ENCODE measurements at places on chromosomes 12 and 14.

DNA sequence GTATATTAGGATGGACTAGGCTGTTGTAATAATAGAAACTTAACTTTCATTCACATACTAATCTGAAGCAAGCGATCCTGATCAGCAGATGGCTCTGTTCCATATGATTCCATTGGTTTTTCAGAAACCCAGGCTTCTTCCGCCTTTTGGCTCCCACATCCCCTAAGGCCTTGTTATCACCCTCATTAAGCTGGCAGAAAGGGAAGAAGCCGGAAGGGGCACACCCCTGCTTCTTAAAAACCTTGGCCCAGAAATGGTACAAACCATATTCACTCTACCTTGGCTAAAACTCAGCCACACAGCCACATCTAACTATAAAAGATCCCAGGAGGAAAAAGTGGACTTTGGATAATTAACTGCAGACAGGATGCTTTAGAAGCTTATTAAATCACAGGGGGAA is 329.2 kb downstream of the PCNX1 start:
- no peak for DNase-seq

DNA sequence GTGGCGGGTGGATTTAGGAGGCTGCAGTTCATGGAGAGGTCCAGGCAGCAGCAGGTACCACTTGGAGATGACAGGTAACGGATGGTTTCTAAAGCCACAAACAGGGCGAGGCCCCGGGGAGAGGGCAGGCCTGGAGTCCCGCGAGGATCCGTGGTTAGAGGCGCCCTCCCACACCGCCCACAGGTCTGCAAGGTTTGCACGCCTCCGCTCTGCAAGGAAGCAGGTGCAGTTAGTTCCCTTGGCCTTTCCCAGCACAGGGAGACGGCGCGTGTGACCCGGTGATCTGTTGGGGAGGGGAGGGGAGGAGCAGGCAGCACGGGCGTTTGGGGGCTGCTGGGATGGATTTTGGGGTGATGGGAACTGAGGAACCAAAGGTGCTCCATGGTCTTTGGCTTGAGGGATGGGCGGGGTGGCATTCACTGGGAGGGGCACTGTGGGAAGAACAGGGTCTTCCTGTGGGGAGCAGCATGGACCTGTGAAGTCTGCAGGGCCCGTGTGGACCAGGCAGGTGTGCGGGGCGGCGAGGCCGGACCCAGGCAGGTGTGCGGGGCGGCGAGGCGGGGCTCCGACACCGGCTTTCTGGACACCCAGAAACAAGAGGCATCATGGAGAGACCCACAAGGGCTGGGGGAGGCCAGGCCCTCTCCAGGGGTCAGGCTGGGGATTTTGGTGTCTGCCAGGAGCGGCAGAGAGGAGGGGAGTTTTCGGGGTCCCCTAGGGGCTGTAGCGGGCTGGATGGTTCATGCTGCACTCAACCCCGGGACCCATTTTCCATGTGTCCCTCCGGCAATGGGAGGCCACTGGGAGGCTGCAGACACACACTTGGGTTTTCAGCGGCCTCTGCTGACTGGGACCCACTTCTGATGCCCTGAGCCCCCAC is 29.1 kb downstream of the NOC4L start:
- no peak for DNase-seq

- DNase-seq, result no peak
Measured at GRCh38 chr12:17949558-17950141, 140.3 kb downstream of the RERGL start.

DNA sequence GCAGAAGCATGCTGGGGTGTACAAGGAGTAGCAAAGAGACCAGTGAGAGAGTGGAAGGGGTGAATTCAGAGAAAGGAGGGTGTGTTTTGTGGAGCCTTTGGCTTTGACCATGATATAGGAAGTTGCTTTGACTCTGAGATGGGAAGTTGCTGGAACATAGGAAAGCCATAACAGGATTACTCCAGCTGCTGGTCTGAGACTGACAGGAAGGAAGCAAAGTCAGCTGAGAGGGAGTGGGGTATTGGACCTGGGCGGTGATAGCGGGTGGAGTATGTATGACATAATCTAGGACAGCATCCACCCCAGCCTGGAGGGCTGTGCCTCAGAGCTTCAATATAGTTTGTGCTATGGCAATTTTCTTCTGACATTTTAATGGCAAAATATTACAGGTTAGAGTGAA is 324.4 kb downstream of the PDZRN4 start:
- DNase-seq, result no peak

GRCh38 chr12:958588-959123 is 9.2 kb upstream of the RAD52 start:
- no peak for DNase-seq

- peak; percentile 41 for DNase-seq
Measured at GRCh38 chr12:4307593-4308333, 13.2 kb upstream of the TIGAR start.

GRCh38 chr12:15852383-15852782 is 29.8 kb upstream of the STRAP start:
- DNase-seq, result no peak

DNA sequence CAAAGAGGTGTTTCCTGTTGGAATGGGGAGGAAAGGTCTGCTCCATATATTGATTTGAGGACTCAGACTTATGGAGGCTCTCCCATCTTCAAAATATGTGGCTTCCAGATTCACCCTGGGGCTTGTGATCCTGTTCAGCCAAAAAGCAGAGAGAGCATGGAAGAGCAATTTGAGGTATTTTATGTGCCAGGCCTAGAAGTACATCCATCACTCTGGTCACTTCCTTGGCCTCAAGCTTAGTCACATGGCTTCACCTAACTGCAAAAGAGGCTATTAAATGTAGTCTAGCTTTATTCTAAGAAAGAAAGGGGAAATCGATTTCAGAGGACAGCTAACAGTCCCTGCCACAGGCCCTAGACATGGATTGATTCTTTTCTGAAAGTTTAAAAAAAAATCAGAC is 86.2 kb downstream of the C12orf50 start:
- DNase-seq, result no peak

- no peak for DNase-seq
Measured at GRCh38 chr12:55708695-55709233, 1.1 kb upstream of the ITGA7 start.

DNA sequence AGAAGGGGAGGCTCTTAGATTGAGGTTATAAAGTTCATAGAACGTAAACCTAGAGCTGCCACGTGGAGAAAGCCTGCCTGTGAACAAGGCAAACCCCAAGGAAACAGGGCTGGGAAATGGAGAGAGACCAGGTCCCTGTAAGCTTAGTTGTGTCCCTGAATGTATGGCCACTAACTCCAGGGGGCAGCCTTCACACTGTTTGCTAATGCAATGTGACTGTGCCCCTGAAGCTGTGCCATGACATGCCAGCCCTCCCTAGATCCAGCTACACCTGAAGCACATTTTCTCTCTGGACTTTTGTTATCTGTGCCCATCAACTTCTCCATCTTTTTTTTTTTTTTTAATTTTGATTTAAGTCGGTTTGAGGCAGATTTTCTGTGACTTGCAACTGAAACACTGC is 60.6 kb upstream of the TMCC3 start:
- DNase-seq, result no peak

- DNase-seq, result no peak
Measured at GRCh38 chr12:25972783-25973182, 14.3 kb downstream of the RASSF8 start.

DNA sequence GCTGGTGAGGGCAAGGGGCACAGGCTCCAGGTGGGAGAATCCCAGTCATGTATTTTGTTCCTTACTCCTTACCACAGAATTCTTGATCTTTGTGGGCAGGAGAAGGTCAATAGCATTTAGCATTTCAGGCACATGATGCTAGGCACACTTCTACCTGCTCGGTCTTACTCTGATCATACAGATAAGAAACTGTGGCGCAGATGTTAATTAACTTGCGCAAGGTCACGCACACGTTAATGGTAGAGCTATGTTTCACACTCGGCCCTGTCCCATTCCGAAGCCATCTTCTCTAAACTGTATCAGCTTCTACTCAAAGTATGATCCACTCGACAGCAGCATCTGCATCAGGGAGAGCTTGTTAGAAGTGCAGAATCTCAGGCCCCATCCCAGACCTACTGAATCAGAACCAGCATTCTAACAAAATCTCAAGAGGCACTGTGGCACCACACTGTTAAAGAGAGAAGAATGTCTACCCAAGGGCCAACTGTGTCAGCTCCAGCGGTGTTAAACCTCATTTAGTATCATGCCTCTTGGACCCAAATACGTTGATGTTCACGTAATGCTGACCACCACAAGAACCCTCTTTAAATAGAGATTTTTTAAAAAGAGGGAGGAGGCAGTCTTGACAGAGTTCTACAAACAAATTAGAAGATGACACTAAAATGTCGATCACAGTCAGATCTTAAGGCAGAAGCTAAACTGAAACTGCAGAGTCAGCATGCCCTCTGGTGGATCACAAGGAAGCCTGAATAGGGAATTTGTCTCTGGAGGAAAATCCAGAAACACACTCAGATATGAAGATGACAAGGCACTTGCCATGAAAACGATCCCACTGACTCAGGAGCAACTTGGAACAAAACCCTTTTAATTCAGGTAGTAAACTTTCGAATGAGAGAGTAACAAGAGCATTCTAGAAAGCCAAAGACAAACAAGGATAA is 7.3 kb downstream of the STXBP6 start:
- no peak for DNase-seq

GRCh38 chr12:51851413-51852124 is 3.1 kb upstream of the FIGNL2 start:
- no peak for DNase-seq

DNA sequence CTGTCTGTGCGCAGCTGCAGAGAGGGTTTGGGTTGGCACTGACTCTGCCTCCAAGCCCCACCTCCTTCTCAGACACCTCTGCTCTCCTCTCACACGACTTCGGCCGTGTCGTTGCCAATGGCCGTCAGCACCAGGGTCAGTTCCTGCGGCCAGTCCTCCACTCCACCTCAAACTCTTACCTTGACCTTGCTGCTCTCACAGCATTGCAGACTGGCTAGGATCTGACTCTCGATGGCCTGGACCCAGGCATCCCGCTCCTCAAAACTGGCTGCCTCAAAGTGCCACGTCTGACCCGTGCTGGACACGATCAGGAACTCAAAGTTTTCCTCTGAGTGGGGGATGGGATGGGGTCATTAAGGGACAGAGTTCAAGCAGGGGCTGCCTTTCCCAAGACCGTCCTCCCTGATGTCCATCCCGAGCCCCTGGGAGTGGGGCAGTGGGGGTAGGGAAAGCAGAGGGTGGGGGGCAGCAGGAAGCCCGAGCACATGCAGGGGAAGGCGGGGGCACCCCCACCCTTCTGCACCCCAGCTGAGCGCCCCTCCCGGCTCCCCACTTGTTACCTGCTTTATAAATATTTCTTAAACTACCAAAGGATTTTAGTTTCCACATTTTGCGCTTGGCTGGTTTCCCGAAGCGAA is 10.7 kb downstream of the AGAP2 start:
- no peak for DNase-seq

GRCh38 chr12:94263011-94263811 is 114.8 kb downstream of the PLXNC1 start:
- DNase-seq, result no peak

DNA sequence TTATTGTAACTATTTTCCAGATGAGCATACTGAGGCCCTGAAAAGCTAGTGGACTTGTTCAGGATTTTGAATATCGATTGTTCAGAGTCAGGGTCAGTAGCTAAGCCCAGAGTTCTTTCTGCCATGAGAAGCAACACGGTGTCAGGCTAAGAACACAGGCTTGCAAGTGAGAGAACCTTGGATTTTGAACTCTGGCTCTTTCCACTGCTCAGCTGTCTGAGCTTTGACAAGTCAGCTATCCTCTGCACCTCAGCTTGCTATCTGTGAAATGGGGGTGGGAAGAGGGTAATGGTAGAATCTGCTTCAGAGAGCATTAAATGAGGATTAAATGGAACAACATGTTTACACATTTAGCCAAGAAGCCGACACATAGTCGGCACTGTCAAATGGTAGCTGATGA is 157.2 kb downstream of the SAMD4A start:
- DNase-seq, result no peak

- no peak for DNase-seq
Measured at GRCh38 chr12:19036673-19037357, 92.7 kb upstream of the PLEKHA5 start.

DNA sequence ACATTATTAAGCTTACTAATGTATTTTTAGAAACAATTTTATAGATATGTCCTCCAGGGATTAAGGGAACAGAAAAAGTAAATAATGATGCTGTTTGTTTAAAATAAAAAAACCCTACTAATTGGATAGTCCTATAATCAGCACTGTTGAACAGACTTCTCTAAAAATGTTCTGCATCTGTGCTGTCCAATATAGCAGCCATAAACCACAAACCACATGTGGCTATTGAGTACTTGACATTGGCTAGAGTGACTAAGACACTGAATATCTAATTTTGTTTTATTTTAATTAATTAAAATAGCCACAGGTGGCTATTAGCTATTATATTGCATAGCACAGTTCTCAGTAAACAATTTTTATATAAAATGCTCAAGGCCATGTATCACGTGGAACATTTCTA is 210.4 kb downstream of the DPY19L2 start:
- DNase-seq, result no peak

GRCh38 chr12:7374423-7375144 is 69.4 kb downstream of the CD163L1 start:
- DNase-seq, result no peak

- DNase-seq, result no peak
Measured at GRCh38 chr14:74974364-74975058, 19.1 kb upstream of the PGF start.

GRCh38 chr12:53998110-53998899 is 1.7 kb upstream of the HOXC9 start:
- no peak for DNase-seq

- DNase-seq, result no peak
Measured at GRCh38 chr12:110046451-110047187, 1.7 kb downstream of the C12orf76 start.

GRCh38 chr14:78581229-78581628 is 411.1 kb downstream of the NRXN3 start:
- no peak for DNase-seq

Data from NCI-H1048 (cell line).